ENCODE measurements at places on chromosomes 5 and 9. TPM values are rescaled to one million over a fixed set of nuclear protein-coding genes. Genes with fewer than 3 reads are reported as not detected.

Gene IGIP
- total RNA-seq: 1.8 TPM

Gene PGGT1B
- total RNA-seq: 13.9 TPM

Gene KIF20A
- total RNA-seq: 35.2 TPM

Gene SLC36A2
- total RNA-seq: not detected

Gene CMYA5
- total RNA-seq: 0.29 TPM

Gene PCDHB8
- total RNA-seq: 0.14 TPM

Gene GHR
- total RNA-seq: 0.47 TPM

Gene SNX2
- total RNA-seq: 37.6 TPM

Gene CDH6
- not detected for total RNA-seq

Gene PRR16
- 1.1 TPM for total RNA-seq
